ENCODE measurements at places on chromosomes 5 and 9.
A peak's percentile ranks its signal among the peaks of the same experiment; 100 is the strongest.

- DNase-seq = no peak
Measured at GRCh38 chr5:134552301-134552700, 26.8 kb downstream of the JADE2 start.

DNA sequence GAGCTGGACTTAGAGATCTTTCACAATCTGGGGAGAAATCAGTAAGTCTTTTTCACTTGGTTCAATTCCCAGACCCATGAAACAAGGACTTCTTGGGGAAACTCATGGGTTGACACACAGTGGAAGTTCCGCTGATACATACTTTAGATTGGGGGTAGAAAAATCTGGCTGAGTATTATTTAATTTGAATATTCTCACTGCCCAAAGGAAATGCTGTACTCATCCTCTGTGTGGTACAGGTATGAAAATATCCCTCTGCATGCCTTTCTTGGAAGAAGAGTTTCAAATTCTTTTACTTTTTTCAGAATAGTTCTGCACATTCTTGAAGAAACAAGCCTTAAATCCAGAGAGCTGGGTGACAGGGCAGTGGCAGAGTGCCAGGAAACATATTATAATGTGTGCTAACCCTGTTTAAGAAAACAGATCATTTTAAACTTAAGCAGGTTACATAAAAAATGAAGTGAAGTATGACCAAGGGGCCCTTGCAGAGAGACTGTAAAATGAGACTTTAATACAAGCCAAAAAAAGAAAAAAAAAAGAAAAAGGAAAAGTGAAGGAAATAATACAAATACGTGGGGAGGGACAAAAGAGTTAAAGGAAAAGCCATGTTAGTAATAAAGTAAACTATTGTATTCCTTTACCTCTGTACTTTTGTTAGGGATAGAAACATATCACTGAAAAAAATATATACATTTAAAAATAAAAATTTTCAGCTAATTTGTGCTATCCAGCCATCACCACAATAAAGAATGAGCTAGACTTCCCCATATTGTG lies 173.4 kb upstream of the NR3C1 start:
- DNase-seq = no peak

GRCh38 chr9:105171589-105171988 lies 72.9 kb upstream of the SLC44A1 start:
- no peak for DNase-seq

GRCh38 chr9:92008041-92008440 lies 58.0 kb upstream of the ROR2 start:
- no peak for DNase-seq

DNA sequence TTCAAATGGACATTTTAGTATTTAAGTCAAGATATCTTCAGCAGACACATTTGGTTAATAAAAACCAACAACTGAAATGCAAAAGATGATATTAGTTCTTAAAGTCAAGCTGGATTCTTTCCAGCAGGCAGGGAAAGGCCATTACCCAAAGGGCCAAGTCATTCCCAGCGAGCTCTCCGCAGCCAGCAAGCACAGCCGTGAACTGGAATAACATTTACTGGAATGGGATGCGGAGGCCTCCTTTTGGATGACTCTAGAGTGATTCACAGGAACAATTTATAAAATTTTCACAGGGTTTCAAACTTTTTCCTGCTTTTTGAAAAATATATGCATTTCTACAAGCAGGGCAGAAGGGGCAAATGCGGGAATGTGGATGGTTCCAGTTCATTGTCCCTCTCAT lies 76.6 kb upstream of the DAB2 start:
- DNase-seq = no peak

GRCh38 chr9:135447126-135447525 lies 32.5 kb upstream of the PPP1R26 start:
- DNase-seq = no peak

DNA sequence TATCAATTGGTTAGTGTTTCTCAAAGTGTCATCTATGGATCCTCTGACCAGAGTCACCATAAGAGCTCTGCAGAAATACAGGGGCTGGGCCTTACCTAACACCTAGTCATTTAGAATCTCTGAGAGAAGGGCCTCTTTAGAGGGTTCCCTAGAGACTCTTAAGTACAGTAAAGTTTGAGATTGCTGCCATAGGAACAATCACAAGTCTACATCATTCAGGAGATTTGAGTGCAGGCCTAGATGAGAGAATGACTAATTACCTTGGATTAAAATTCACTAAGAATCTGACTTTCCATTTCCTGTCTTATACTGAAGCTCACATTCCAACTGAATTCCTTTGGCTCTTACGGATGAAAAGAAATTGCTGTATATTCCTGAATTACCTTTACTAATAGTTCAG lies 182.1 kb upstream of the PTGER4 start:
- no peak for DNase-seq

GRCh38 chr5:114448481-114448880 lies 86.6 kb downstream of the KCNN2 start:
- no peak for DNase-seq

GRCh38 chr9:19102181-19102630 lies 498 bp downstream of the HAUS6 start:
- no peak for DNase-seq

DNA sequence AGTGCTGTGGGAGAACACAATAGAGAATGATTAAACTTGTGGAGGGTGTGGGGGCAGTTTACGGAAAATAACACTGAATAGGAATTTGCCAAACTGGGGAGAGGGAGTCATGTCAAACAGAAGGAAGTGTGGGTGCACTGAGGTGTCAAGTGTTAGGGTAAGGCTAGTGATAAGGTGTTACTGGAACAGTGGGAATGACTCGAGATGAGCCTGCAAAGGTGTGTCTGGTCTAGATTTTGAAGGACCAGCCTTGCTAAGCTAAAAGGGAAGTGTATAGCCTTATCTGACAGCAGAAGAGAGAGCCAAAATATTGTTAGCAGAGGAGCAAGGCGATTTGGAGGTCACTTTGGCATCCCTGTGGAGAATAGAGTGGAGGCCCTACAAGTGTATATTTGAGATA lies 4.2 kb downstream of the CNOT6 start:
- no peak for DNase-seq

- DNase-seq = no peak
Measured at GRCh38 chr9:134360180-134360759, 34.0 kb downstream of the RXRA start.

DNA sequence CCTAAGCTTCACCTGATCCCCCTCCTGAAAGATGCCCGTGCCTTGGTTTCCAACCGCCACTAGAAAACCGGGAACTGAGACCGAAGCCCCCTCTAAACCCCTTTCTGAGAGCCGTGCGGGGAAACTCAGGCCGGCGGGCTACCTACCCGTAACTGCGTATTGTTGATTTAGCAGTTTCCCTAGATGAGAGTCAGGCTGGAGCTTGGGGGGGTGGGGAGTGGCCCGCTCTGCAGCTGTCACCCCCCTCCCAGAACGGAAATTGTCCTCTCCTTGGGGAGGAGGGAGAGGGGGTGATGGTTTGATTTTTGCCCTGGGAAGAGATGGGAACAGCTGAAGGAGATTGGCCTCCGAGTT lies 2.5 kb downstream of the CXXC5 start:
- DNase-seq = no peak

GRCh38 chr5:175681968-175682340 lies 24.1 kb downstream of the HRH2 start:
- no peak for DNase-seq

GRCh38 chr9:136665111-136665703 lies 2.5 kb downstream of the EGFL7 start:
- DNase-seq = peak; percentile 71

DNA sequence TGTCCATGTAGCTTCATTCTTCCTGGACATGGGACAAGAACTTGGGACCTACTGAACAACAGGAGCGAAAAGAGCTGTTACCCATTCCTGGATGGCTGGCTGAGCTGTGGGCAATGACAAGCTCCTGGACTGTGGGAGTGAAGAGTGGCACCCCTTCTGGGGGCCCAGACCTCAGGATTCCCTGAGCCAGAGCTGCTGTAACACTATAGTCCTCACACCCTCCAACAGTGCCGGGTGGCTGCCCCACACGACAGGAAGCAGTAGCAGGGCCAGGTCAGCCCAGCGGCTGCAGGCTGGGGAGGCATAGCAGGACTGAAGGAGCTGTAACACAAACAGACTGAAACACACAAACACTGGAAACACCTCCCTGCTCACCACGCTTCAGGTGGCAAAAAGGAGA lies 169.7 kb upstream of the IRX2 start:
- DNase-seq = no peak

DNA sequence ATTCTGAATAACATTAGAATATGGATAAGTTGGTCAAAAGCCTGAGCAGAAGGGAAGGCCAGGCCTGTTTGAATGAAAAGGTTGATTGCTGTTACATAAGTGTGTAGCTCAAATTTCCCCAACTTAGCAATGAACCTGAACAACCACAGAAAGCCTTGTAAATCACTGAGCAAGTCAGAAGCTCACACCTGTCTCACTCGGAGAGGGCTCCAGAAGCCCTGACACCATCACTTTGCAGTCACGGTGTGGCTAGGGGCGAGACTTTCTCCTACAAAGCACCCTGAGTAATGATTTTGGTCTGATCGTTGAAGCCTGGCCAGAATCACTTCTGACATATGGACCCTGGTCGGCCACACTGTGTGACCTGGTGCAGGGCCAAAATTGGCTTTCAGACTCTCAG lies 62.0 kb downstream of the MTX3 start:
- no peak for DNase-seq

GRCh38 chr9:17875886-17876285 lies 297.0 kb downstream of the SH3GL2 start:
- no peak for DNase-seq

DNA sequence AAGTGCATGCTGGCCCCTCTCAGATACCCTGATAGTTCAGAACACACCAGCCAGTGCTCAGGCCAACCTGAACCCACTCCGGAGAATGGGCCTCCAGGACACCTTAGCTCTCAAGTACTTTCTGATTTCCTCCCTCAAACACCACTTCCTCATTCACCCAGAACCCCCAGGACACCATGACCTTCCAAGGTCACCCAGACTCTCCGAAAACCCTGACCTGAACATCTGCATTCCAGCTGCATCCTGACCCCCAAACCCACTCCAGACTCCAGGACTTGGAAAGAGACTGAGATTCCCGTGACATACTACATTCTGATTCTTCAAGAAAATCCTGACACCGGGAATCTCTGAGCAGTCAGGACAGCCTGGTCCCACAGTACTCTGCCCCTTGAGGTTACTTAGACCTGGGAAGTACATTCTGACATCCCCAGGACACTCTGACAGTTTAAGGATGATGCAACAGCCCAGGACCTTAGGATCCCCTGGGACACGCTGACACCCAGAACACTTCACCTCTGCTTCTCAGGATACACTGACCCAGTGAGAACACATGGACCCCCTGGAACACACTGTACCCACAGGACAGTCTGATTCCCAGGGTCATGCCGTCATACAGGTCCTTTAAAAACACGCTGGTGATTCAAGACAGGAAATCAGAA lies 747 bp upstream of the PROP1 start:
- DNase-seq = no peak

DNA sequence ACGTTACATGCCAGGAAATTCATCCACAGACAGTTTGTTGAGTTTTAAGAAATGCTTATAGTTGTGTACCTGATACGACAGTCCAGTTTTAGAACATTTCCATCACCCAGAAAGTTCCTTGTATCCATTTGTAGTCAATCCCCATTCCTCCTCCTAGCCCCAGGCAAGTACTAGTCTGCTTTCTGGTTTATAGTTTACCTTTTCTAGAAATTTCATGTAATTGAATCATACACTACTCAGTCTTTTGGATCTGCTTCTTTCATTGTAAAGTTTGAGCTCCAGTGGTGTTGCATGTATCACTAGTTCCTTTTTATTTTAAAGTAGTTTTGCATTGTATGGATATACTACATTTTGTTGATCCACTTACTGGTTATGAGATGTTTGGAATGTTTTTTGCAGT lies 291.2 kb downstream of the AOPEP start:
- DNase-seq = no peak

GRCh38 chr9:22863106-22863505 lies 416.5 kb downstream of the DMRTA1 start:
- DNase-seq = no peak

DNA sequence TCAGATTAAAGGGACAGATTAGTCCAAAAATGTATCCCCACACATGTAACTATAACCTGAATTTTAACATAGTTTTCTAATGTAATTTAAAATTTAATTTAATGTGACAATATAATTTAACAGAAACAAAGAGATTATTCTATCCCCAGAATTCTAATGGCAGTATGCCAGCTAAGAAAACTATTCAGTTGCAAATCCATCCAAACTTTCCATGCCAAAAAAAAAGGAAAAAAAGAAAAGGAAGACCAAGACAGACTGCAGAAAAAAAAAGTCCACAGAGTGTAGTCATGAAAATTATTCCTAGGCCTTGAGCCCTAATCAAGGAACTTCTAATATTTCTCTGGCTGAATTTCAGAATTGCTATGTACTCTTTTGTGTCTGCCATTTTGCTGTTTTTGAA lies 217.6 kb downstream of the CDH18 start:
- DNase-seq = no peak

DNA sequence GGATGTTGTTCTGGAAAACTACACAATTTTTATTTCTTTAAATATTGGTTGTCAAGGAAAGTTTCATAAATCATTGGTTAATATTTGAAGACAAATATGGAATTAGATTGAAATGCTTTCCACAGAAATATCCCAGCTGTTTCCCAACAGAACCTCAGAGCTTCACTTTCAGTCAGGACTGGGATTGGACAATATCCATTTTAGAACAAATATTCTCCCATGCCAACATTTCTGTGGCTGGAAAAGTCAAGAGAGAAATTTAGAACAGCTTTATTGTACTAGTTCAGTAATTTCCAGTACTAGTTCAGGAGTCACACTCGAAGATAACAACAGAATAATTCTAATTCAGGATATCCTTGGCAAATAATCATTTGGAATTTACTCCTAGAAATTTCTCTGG lies 116.1 kb upstream of the TUT7 start:
- no peak for DNase-seq

DNA sequence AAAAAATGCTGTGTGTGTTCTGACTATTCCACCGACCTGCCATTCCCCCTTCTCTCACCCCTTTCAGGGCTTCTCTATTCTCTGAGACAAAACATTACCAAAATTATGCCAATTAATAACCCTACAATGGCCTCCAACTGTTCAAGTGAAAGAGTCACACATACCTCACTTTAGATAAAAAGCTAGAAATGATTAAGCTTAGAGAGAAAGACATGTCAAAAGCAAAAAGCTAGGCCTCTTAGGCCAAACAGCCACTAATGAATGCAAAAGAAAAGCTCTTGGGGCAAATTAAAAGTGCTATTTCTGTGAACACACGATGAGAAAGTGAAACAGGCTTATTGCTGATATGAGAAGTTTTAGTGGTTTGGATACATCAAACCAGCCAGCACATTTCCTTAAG lies 279.6 kb upstream of the GRAMD2B start:
- DNase-seq = no peak

GRCh38 chr5:127031863-127032232 lies 1.5 kb upstream of the MARCHF3 start:
- no peak for DNase-seq

DNA sequence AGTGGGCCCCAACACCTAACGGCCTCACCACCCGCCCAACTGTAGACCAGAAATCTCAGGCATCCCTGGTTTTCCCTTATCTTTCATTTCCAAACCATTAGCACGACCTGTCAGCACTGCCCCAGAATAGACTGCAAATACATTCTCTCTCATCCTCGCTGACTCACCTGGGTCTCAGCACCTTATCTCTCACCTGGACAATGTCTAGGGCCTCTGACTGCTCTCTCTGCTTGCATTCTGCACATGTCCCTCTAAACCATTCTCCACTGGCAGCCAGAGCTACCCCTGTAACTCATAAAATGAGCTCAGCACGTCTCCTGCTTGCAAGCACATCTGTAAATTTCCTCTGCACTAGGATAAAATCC lies 12.7 kb downstream of the CKMT2 start:
- no peak for DNase-seq

GRCh38 chr5:15261269-15261995 lies 238.5 kb upstream of the FBXL7 start:
- DNase-seq = no peak

- no peak for DNase-seq
Measured at GRCh38 chr5:146669656-146670055, 153.7 kb upstream of the GPR151 start.
